Caco-2 (cell line): ENCODE measurements at places on chromosomes 2 and 18.

- no peak for DNase-seq
These were observed 4.1 kb downstream of the SPATS2L start for GRCh38 chr2:200310545-200310971.

DNA sequence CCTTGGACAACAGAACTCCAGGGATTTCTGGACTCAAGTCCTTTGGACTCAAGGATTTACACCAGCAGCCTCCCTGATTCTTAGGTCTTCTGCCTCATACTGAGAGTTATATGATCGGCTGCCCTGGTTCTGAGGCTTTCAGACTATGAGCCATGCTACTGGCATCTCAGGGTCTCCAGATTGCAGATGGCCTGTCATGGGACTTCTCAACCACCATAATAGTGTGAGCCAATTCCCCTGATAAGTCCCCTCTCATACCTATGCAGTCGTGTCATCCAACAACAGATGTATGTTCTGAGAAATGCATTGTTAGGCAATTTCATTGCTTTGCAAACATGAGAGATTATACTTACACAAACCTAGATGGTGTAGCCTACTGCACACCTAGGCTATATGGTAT is 61.4 kb upstream of the MSTN start:
- DNase-seq: peak; percentile 38

DNA sequence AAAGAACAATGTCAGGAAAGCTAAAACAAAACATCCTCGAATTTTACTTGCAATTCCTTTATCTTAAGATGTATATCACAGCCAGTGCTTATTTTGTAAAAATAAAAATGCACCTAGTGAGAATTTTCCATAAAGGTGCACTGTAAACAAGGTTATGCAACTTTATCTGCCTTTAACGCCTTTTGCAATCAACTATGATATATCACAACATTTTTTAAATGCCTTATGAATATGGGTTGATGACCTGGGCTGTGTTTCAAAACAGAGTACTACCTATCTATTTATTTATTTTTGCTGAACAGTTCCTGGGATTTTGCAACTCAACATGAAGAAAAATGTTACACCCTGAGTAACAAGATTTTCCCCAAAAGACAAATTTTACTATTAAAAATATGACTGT is 869.8 kb downstream of the CPS1 start:
- DNase-seq: no peak

GRCh38 chr2:70686577-70687460 is 81.2 kb downstream of the ADD2 start:
- no peak for DNase-seq

- DNase-seq: no peak
These were observed 99.6 kb upstream of the THSD7B start for GRCh38 chr2:136665736-136666135.

DNA sequence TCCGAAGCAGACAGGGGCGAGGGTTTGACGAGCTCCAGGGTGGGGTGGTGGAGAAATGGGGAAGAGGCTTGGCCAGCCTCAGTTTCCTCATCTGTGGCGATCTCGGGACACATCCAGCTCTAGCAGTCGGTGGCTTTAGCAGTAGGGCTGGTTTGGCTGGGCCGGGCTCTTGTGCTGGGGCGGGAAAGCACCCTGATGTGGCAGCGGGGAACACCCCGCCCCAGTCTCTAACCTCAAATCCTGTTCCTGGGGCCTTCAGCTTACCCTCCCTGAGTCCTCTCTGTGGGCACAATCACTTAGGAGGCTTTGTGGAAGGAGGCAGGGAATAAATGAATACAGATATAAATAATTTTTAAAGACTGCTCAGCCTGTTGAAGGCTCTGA is 26.5 kb upstream of the MCFD2 start:
- no peak for DNase-seq

GRCh38 chr2:38057651-38058410 is 18.1 kb downstream of the CYP1B1 start:
- DNase-seq: no peak

DNA sequence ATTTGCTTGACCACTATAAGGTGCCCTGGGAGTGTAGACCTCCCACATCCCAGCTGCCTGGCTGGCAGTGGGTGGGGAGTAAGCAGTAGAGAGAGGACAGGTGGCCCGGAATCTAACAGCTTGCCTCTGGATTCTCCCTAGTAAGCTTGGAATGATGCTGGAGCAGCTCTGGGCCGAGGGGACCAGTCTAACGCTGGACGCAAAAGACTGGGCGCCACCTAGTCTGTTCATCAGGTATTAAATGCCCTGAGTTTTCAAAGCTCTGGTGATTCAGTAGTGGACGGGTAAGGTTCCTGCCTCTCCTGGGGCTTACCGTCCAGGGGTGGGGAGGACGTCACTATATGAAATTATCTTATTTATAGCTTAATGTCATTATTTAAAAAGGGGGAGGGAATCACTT is 648 bp upstream of the LYPD6B start:
- DNase-seq: peak; percentile 68

DNA sequence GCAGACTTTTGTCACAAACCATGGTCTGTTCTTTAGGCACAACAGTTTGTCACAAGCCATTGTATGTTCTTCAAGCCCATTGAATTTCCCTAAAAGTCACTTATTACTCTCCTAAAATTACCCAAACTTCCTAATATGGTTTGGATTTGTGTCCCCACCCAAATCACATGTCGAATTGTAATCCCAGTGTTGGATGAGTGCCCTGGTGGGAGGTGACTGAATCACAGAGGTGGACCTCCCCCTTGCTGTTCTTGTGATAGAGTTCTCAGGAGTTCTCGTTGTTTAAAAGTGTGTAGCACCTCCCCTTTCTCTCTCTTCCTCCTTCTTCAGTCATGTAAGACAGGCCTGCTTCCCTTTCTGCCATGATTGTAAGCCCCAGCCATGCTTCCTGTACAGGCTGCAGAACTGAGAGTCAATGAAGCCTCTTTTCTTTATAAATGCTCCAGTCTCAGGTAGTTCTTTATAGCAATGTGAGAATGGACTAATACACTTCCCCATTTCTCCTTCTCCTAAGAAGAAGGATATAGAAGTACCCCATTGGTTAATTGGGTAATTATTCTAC is 11.2 kb upstream of the GYPC start:
- no peak for DNase-seq

DNA sequence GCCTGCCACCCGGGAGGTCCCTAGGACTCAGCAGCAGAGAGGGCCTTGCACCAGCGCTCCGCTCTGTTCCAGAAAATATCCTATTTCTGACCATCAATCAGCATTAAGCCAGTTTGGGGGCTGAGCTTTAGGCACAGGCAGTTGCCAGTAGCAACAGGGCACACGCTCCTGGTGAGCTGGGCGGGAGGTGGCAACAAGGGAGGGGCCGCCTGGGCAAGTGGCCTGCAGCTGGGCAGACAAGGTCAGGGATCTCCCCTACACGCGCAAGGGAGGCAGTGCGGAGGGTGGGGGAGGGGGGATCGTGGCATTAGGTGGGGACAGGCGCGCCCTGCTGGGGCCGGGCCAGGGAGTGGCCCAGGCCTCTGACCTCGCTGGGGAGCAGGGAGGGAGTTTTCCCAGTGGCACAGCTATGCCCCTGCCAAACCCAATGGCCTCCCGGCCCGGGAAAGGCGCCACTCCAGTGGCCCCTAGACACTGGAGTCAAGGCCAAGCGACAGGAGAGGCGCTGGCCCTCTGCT is 302.8 kb downstream of the NCKAP5 start:
- DNase-seq: no peak

- no peak for DNase-seq
These were observed 4.3 kb upstream of the TFCP2L1 start for GRCh38 chr2:121289271-121289670.

- no peak for DNase-seq
These were observed 1204.5 kb upstream of the ZEB2 start for GRCh38 chr2:145724311-145724898.

- DNase-seq: no peak
These were observed 433 bp downstream of the SH3RF3 start for GRCh38 chr2:109129356-109129920.

DNA sequence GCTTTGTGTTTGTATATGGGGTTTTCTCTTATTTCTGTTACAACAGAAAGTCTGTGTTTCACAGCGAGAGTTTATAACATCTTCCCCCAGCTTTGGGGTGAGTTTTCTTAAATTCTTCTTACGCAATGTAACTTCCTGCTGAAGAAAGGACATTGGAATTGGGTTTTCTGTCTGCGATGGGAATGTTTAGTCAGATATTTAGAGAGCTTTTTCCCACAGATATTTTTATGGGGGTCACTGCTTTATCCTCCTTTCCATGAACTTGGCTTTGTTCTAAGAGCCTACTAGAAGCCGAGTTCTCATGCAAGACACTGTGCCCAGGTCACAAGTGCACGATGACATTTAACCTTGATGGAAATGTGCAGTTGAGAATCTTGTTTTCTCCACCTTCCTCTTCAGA is 22.1 kb downstream of the B3GNT2 start:
- no peak for DNase-seq

GRCh38 chr2:215060861-215061536 is 77.4 kb downstream of the ABCA12 start:
- no peak for DNase-seq

DNA sequence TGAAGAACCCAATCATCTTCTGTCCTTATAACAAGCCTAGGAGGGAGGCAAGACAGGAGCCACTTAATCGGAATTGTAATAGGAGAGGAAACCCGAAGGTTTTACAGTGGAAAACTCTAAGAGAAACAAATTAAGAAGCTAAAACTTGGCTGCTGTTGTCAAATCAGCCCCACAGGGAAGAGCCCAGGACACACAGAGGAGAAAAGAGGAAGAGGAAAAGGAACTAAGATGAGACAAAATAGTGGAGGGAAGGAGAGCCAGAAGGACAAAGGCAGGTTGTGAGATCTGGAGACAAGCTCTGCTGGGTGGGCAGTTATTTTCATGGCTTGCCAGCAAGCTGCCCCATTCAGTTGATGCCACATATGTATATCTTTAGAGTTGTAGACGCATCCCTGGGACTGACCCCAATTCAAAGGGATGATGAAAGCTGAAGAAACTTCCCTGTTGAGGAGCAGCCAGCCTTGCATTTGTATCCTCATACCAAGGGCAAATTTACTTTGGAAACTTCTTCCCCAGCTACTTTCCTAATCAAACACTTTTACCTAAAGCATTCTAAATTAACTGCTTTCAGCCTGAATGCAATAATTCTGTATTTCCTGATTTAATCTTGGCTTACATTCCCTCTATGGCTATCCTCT is 499.8 kb upstream of the MEIS1 start:
- no peak for DNase-seq

GRCh38 chr2:63000801-63001200 is 49.8 kb upstream of the OTX1 start:
- no peak for DNase-seq

DNA sequence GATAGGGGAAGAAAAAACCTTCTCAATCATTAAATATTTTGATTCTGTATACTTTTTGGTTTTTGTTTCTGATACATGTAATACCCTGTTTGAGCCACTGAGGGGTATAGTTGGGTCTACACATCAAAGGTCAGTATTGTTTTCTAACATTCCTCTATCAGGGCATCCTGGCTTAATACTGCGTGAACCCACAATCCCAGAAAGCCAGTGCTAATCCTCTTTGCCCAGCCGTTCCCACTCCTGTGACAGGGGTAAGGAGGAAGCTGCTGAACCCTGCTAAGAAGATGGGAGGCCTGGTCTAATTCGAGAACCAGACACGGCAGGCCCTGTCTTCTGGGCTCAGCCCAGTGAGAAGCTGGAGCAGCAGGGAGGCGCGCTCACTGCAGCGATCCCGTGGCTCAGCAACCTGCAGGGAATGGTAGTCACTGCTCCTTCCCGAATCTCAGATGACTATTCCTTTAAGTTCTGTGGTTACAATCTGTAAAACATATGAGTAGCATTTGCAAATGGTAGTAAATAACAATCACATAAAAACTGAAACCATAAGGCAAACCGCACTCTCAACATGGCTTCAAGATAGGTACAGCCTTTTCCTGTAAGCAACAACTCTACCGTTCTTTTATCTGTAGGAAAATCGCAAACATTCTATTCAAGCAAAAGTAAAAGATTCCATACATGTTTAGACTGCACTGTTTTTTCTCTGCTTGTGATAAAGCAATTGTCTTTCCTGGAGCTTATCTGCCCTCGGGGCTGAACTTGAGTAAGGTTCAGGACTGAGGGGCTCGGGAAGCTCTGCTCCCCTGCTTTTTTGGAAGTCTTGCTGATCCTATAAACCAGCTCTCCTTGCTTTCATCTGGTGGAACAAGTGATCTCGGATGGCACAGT is 87.0 kb downstream of the EPB41L3 start:
- DNase-seq: no peak

DNA sequence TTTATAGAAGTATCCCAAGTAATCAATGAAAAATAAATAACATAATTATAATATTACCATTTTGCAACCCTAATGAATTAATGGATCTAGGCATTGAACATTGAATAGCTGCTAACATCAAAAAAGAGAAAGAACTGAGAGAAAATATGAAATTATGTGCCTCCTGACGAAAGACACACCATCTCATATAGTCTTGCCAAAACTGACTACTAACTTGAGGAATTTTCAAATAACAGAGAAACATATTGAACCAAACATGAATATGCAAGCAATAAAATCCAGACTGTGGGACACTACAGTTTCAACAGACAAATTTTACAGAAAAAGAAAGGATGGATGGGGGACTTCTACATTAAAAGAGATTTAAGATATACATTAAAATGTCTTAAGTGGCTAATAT is 165.7 kb downstream of the WDPCP start:
- no peak for DNase-seq

GRCh38 chr2:240252191-240252871 is 111.9 kb upstream of the OTOS start:
- no peak for DNase-seq

DNA sequence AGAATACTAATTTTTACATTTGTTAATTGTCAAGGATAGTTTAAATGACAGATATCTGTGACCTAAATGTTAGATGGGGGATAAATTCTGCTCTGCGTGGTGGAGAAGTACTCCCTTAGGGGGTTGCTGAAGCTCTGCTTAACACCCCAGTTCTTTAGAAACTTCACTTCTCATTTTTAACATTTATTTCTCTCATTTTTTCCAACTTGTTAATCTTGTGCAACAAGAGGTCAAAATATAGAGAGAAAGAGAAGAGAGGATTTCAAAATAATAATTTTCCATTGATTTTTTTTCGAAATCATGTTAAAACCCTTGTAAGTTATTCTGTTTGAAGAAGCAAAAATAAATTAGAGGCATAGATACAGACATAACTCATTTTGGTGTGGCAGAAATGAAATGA is 61.3 kb upstream of the SLC8A1 start:
- DNase-seq: no peak

DNA sequence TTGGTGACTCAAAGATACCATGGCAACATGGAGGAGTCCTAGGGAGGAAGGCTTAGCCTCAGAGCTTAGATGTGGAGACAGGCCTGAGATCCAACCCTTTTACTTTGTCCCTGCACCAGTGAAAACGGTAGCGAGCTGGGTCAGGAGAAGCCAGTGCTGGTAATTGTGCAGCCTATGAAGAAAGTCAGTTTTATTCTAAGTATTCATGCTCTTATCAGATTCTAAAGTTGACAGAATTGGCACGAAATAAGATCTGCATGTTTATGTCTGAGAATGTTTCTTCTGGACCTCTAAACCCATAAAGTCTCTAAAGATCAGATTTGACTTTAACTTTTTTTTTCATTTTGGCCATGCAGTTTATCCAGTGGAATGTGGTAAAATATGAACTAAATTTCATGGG is 93.8 kb downstream of the SCG2 start:
- no peak for DNase-seq
